ENCODE measurements at places on chromosomes 1 and 21.

DNA sequence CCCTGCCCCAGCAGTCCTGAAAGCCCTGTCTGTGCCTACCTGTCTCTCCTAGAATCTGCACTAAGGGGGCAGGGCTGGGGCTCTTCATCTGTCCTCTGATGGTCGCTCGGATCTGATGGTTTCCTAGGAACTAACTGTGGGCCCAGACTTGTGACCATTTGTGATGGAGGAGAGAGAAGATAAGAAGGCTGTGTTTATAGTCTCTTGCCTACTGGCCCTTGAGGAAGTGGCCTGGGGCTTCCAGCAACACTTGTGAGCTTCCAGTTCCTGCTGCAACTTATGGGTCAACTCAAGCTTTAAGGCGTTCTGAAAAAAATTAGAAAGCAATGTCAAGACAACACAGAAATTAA lies 53.2 kb upstream of the SYNC start:
- no peak for DNase-seq

DNA sequence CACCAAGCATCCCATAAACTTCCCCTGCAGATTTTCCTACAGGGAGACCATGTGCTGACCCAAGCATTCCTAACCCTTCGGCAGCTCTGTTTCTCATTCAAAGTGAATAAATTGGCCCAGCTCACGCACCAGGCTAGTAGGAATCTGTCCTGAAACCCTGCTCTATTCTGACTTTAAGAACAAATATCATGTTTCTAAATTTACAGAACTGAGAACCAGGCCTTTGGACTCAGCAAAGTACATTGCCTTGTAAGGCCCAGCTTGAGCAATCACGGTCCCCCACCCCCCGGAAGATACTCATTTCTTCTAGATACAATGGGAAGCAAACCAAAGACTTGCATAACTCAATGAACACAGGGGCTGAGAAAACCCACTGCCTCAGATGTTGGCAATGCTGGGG lies 160.1 kb upstream of the NFIA start:
- no peak for DNase-seq

GRCh38 chr1:1237874-1238701 lies 6.1 kb downstream of the B3GALT6 start:
- DNase-seq = no peak

DNA sequence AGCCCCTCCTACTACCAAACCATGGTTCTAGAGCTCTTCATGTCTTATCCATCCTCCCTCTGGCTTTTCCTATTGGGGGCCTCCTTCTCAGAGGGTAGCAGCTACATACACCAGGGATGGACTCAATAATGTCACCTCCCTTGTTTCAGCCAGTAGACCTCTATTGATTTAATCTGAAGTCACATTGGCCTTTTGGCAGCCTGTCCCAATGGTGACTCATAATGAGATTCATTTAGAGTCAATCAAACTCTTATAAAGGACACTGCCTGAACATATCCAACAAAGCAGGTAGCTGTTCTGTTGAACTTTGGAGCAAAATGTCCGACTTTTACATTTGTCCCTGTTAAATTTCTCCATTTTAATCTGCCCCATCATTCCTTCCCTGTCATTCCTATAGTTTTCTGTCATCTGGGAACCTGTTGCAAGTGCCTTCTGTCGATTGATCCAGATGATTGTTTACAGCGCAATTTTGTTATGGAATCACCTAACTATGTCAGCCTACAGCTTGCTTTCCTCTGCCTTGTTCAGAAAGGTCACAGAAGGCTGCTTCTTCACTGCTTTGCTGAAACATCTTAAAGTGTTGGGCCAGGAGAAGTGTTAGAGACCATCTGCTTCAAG lies 105.9 kb downstream of the ETS2 start:
- DNase-seq = no peak

DNA sequence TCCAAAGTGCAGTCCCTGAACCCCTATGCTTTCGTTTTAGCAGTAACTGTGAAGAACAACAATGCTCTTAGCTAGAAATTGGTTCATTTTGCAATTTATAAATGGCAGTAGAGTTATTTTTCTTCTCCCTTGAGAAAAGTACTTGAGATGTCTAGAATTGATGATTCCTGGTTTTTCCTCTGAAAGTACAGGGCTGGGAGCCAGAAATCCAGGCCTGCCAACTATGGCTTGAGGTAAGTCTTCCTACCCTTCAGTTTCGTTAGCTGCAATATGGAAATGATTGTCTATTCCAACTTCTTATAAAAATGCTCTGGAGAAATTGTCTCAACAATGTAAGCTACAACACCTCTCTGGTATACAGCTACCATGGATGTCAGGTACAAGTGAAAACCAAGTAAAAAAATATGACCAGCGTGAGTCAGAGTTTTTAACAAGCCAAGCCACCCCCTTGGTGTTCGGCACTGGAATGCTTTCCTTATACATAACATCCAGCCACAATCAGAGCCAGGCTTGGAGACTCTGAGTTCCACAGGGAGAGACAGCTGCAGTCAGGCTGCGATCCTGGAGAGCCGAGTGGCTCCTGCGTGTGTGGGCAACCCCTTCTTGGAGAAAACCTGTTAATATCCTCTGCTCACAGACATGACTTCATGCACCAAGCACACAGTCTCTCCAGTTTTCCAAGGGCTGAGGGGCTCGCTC lies 22.0 kb downstream of the TSPAN2 start:
- DNase-seq = no peak

GRCh38 chr1:154133256-154133655 lies 21.6 kb downstream of the NUP210L start:
- no peak for DNase-seq

GRCh38 chr1:236338096-236338495 lies 56.0 kb upstream of the EDARADD start:
- no peak for DNase-seq

DNA sequence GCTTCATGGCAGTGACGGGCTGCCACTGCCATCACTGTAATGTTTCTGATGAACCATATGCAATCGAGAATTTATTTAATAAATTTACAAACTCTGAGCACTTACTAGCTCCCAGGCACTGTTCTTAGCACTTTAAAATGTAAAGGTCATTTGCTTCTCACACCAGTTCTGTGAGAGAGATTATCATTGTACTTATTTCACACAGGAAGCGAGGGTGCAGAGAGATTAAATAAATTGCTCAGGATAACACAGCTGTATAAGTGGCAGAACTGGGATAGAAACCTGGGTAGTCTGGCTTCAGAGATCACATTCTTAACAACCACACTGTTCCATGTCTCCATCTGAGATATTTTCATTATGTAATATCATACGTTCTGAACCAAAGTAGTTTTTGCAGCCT lies 119.9 kb downstream of the MAST2 start:
- DNase-seq = no peak

DNA sequence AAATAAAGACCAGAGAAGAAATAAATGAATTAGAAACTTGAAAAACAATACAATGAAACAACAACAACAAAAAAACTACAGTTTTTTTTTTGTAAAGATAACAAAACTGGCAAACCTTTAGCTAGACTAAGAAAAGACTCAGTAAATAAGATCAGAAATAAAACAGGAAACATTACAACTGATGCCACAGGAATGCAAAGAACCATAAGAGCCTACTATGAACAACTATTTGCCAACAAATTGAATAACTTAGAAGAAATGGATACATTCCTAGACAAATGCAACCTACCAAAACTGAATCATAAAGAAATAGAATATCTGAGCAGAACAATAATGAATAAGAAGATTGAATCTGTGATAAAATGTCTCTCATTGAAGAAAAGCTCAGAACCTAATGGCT lies 742.0 kb downstream of the ADGRL2 start:
- DNase-seq = no peak

GRCh38 chr1:101453844-101454243 lies 217.0 kb downstream of the S1PR1 start:
- DNase-seq = no peak

DNA sequence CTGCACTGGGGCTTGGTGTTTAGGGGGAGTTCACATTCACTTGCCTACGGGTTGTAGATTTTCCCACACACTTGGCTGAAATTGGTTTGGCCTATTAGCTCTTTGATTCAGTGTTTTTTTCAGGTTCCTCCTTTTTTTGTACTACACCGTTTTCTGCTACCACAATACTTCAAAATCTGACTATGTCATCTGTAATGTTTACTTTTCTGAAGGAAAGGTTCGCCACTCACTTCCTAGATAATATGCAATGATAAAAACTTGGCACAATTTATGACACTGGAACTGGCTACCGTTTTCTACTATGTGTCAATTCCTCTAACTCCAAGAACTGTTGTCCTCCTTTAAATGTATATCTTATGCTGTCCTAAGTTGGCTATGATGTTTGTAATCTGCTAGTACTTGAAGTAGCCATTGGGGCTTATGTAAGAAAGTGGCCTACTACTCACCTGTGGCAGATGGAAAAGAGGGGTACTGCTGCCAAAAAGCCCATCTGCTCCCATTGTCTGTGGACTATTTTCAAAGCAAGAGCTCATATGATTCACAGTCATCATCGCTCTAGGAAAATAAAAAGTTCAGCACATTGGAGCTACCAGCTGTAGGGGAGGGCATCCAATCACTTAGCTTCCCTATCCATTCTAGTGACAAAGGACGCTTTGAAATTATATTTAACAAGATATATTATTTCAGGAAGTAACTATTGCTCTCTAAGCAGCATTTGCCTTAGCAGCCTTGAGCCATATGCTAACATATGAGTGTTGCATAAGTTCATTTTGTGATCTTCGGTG lies 42.4 kb upstream of the BACH1 start:
- no peak for DNase-seq

- no peak for DNase-seq
Observed at GRCh38 chr1:117782056-117782455, 147.4 kb downstream of the GDAP2 start.

- no peak for DNase-seq
Observed at GRCh38 chr1:157862114-157863070, 20.8 kb upstream of the CD5L start.

DNA sequence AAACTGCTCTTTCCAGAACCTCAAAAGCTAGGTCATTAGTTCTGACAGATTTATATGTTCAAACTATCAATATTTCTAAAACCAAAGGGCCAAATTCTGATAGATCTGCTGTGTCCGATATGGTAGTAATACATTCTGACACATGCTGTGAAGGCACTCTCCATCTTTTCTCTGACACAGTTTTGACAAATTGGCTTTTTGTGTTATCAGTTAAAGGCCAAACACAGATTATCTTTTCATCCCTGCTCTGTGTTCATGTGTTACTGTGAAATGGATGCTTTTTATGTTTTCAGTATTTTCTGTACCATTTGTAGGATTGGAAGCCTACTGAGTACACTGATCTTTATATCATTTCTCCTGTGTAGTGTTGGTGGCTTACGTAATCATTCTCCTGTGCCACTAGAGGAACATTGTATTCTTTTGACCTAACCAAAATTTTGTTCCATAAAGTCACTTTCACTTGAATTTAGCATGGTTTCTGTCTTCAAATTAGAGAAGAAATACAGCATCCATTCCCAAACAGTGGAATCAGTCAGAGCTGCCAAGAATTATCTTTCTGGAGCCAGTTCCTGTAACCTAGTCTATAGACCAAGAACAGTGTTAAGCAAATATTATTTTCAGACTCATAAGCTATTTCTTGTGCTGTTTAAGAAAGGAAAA lies 137.2 kb downstream of the ADGRL2 start:
- DNase-seq = no peak
